ENCODE measurements at places on chromosomes 5 and 9. TPM values are rescaled to one million over a fixed set of nuclear protein-coding genes. Genes with fewer than 3 reads are reported as not detected.

GRCh38 chr5:81856948-81857928 lies 106.3 kb upstream of the SSBP2 start:
- DNase-seq: no peak

- no peak for DNase-seq
Measured at GRCh38 chr5:108726446-108727235, 21.1 kb upstream of the FER start.

DNA sequence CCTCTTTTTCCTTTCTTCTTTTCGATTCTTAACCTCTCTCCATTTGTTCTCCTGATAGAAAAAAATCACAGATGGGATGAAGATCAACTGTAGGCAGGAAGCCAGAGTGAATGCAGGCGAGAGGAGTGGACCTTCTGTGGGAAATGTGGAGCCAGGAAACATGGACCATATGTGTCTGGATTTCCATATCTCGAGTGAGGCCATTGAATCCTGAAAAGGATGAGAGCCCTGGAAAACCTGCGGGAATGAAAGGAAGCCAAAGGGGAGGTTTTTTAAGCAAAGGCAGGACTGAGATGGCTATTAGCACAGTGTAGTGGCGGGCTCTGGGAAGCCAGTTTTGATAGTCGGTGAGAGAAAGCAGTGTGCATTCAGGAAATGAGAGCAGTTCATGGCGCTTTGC lies 139.5 kb upstream of the C9orf72 start:
- no peak for DNase-seq

DNA sequence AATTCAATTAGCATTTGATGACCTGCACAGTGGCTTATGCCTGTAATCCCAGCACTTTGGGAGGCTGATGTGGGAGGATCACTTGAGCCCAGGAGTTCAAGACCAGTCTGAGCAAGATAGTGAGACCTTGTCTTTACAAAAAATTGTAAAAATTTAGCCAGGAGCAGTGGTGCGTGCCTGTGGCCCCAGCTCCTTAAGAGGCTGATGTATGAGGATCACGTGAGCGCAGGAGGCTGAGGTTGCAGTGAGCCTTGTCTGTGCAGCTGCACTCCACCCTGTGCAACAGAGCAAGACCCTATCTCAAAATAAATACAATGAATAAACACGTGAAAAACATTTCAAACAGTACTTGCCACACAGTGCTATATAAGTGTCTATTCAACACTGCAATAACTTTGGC lies 4.2 kb downstream of the ABCA1 start:
- DNase-seq: no peak

GRCh38 chr5:14286007-14286406 lies 142.9 kb downstream of the TRIO start:
- no peak for DNase-seq

DNA sequence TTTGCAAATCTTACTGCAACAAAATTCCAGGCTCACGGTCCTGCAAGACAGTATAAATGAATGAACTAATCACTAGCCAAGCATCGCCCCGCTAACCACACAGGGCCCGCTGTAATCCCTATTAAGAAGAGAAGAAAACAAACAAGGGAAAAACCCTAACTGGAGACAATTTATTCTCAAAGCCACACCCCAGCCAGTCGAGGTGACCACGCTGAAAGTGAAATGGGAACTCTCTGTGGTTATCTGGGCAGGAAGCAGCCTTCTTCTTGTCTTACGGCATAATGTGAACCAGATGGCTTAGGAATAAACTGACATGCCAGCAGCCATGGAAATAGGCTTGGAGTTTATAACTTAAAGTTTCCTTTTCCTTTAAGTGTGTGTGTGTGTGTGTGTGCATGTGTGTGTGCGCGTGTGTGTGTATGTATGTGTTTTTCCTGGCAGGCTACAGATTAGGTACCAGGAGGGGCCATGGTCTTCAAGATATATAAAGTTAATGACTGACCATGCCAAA lies 120.2 kb downstream of the SEMA6A start:
- DNase-seq: no peak

DNA sequence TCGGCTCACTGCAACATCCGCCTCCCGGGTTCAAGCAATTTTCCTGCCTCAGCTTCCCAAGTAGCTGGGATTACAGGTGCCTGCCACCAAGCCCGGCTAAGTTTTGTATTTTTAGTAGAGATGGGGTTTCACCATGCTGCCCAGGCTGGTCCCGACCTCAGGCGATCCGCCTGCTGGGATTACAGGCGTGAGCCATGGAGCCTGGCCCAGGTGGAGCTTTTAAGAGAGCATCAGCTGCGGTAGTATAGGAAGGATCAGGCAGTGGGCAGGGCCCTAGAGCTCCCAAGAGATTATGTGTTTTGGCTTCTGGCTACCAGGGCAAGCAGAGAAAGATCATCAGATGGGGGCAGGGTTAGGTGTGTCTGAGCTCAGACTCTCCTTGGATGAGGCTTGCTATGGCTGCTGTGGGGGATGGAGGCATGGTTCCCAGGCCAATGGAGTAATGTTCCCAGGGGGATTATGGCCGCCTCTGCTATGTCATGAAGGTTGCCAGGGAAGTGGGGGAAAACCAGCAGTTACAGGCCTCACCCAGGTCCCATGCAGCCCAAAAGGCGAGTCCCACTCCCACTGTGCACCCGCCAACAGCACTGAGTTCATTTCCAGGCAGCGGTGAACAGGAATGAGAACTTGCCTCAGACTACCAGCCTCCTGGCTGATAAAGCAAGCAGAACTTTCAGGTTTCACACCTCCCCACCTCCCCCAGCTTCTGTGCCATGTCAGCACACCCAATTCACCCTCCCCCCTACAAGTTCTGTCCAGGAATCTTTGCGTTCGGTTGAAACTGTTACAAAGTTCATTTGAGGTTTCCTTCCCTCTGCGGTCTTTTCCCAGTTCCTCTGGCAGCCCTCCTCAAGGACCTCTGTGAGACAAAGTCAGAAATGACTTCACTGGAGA lies 507.6 kb downstream of the SPATA31D1 start:
- DNase-seq: no peak

DNA sequence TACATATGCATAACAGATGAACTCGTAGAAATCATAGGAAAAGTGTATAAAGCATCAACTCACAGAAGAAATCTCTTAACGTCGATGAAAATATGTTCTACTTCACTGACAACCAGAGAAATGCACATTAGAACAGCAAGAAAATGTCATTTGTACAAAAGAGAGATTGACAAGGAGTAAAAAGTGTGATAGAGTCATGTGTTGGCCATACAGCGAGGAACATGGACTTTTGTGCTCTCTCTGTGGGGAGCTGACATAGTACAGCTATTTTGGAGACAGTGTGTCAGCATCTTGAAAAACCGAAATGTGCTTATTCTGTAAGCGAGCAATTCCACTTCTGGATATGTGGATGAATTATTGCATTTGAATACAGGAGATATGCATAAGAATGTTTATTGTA lies 477.9 kb downstream of the ICE1 start:
- DNase-seq: no peak

GRCh38 chr5:59874675-59875074 lies 18.9 kb downstream of the PDE4D start:
- DNase-seq: no peak

DNA sequence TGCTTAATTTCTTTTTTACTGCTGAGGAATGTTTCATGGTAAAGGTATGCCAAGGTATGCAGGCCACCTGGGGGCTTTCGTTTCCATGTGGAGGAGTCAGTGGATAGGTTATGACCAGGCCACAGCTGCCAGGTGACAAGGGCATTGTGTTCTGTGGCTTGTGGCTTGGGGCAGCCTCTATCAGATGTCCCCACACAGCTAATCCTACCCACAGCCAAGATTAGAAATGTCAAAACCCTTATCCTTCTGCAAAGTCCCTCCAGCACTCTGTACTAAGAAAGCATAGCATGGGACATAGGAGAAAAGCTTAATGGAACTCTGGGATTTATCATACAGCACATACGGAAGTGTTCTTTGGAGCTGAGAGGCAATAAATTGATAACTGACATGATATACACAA lies 171.2 kb upstream of the S1PR3 start:
- no peak for DNase-seq

DNA sequence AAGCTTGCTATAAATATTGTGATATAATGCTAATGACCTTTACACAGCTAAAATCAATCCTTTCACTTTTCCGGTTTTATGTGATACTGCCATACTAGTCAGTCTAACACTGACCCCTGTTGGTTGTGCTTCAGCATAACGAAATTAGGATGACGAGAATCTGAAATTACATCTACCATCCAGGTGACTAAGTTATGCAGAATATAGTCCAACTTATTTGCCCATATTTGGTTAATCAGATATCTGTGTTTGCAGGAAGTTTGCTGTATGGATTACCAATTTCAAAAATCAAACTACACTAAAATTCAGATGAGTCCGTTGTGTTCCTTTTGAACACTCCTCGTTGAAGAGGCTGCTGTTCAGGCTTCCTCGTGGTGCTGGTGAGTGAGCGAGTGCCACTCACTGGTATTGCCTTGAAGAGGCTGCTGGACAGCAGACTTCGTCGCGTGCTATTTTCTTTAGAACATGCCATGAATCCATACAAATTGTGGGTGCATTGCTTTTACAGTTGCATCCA lies 32.5 kb downstream of the TENT4A start:
- DNase-seq: peak; percentile 20

- no peak for DNase-seq
Measured at GRCh38 chr9:119934497-119934896, 565.3 kb upstream of the BRINP1 start.

DNA sequence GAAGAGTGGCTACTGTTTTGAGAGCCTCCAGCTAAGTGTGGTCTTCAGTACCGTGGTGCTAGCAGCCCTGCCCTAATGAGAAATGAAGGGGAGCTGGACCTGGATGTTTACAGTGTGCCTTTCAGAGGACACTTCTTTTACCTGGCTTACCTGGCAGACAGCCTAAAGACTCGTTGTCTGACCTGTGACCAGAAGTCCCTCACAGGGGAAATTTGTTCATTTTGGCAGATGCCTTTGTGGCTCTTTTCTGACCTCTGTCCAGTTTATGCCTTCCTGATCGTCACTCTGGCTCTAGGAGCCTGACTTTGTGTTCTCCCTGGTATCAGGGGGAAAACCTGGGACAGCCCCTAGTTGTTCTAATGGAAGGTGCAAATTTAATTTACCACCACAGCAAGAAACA lies 475.1 kb downstream of the DMRTA1 start:
- no peak for DNase-seq

DNA sequence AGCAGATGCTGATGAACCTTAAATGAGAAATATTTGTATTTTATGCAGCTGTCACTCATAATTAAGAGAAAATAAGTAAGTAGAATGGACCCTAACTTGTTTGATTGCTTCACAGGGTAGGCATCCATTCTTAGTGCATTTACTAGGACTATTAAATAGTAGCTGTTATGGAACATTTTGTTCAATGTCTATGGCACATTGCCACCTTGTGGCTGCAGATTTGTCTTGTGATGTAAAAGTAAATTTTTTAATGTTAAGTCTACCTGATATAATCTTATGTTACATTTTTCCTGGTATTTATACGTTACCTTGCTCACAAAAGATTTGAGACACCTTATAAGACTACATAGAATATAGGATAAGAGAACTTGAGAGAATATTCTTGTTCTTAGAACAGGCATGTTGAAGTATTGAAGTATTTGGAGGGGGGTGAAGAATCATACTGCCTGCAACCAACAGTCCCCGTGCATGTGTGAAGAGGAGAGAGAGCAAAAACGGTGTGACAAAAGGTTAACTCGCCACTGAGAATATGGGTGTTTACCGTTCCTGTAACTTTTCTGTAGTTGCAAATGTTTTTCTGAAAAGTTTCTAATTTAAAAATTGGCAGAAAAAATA lies 161.1 kb downstream of the MAST4 start:
- peak; percentile 49 for DNase-seq

DNA sequence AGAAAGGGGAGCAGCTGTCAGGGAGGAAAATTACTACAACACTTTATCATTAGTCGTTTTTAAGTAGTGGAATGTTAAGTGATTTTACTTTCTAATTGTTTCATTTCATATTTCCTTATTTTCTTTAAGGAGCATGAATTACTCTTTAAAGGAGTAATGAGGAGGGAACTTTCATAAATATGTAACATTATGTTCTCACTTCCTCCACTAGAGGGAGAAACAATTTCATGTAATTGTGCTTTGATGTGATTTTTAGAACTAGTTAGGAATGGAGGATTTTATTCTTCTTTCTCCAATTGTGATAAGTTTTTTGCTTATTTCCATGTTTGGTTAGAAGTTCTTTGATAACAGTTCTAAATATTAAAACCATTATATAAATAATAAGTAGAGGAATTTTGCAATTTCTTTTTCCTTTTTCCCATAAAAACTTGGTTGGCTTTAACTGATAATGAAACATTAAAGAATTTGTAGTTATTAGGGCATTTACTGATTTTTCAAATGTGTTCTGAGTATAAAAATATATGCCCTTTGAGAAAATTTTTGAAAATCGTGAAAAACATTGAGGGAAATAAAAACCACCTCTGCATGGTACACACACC lies 25.6 kb downstream of the CEP78 start:
- DNase-seq: peak; percentile 40

GRCh38 chr9:87594194-87594593 lies 96.5 kb downstream of the DAPK1 start:
- no peak for DNase-seq

DNA sequence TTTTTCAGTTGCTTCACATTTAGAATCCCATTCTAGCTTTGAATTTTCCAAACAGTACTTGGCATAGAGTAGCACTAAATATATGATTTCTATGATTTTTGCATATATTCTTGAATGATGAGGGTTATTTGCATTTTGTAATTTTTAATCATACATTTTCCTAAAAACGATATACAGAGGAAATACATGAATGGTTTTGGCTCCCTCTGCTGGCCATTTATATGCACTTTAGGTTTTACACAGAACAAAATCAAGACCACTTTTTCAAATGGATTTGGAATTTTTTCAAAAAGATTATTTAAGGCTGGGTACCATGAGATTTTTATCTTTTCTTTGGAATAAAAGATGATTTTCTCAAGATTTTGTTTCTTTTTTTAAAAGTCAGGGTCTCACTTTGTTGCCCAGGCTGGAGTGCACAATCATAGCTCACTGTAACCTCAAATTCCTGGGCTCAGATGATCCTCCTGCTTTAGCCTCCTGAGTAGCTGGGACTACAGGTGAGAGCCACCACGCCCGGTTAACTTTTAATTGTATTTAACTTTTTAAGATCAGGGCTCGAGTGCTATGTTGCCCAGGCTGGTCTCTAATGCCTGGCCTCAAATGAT lies 16.7 kb upstream of the COMMD10 start:
- peak; percentile 63 for DNase-seq

DNA sequence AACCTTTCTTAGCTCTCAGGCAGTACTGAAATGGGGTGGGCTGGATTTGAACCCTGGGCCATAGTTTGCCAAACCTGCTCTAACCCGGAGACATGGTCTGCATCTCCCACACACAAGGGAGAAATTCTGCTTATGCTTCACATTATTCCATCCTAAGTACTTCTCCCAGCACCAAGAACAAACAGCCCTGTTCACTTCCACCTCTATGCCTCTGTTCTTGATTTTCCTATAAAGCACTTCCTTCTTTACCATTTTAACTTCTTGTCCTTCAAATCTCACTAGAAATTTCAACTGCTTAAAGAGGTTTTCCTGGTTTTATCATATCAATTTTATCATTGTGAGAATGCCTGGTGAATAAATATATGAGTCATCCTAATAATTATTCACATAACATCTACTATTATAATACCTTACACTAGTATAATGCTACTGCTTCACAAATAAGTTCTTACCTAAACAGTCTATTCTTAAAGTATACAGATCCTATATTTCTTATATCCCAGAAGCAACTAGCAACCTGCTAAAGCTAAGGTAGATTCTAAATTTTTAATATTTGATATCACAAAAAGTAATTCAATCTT lies 12.7 kb downstream of the FEM1C start:
- no peak for DNase-seq

The HRH2 gene
- polyA plus RNA-seq: 3.2 TPM

The PCDHGB2 gene
- 4.3 TPM for polyA plus RNA-seq

The ATP10B gene
- 0.54 TPM for polyA plus RNA-seq

The SGTB gene
- polyA plus RNA-seq: 7.8 TPM

The TAF11L5 gene
- not detected for polyA plus RNA-seq

The CDH18 gene
- 0.55 TPM for polyA plus RNA-seq

The NR4A3 gene
- polyA plus RNA-seq: 0.31 TPM
